T follicular helper cell (primary cell): ENCODE measurements at places on chromosomes 2 and 18.

DNA sequence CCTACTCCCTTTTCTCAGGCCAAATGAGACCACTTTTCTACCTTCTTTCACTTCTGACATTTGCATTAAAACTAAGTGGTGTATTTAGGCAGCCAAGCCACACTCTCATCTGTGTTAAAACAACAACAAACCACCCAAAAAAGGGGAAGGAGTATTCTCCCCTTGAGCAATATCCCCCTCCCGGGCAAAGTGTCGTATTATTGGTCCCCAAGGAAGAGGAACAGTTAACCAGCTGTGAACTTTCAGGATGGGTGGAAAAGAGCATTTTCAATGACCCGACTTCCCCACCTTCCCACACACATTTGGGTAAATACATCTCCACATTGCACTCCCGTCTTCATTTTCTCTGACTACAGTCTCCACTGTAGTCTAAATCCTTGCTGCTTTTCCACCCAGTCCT, 44.3 kb downstream of the FEZ2 start:
- no peak for DNase-seq

- DNase-seq: peak; percentile 62
Observed at GRCh38 chr2:128232965-128233789, 85.5 kb downstream of the HS6ST1 start.

GRCh38 chr18:8450013-8450412, 159.2 kb upstream of the RAB12 start:
- no peak for DNase-seq

GRCh38 chr2:170950221-170950761, 21.2 kb downstream of the GORASP2 start:
- DNase-seq: no peak

- DNase-seq: no peak
Observed at GRCh38 chr2:200253639-200254038, 52.9 kb upstream of the SPATS2L start.

GRCh38 chr18:50797142-50797541, 22.7 kb downstream of the MRO start:
- DNase-seq: no peak
